Kidney tubule cell (primary cell): ENCODE measurements at places on chromosomes 3 and 15.
A peak's percentile ranks its signal among the peaks of the same experiment; 100 is the strongest.

DNA sequence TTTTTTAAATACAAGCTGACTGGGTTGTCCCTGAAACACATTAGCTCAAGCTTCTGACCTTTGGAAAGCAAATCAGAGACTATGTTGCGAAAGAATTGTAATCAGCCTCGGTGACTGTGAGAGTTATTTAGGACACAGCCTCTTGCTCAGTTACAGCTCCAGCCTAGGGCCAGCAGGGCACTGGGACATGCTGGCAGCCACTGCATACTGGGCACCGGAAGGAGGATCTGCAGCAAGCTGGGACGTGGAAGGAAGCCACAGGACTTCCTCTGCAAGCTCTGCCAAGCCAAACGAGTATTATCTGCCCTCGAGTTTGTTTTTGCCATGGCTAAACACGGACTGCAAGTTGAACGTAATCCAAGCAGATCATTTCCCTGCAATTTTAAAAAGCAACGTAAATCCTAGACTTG, 24.4 kb upstream of the COPG1 start:
- peak; percentile 73 for DNase-seq

- no peak for DNase-seq
Measured at GRCh38 chr15:81323559-81323943, 390 bp downstream of the STARD5 start.

DNA sequence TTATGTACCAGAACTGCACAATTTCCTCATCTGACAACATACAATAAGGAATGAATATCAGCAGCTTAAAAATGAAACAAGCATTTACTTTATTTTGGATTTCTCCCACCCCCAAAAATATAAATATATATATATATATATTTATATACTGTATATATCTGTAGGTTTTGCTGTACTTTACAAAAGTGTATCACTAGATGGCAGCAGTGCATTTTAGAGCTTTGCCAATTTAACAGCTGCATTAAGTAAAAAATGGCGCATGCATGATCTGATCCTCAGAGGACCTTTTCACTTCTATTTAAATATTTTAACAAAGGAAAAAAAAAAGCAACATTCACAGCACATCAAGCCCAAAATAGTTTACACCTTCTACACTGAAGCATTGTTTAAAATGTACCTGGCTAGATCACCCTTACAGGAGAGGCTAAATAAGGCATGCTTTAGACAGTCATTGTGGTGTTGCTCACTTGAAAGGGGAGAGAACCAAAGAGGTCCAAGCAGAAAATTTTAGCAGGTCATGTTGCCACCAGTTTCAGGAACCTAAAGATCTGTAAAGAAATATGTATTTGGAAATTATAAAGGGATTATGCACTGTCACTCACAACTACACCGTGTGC, 72.6 kb downstream of the NPTN start:
- DNase-seq = peak; percentile 59

DNA sequence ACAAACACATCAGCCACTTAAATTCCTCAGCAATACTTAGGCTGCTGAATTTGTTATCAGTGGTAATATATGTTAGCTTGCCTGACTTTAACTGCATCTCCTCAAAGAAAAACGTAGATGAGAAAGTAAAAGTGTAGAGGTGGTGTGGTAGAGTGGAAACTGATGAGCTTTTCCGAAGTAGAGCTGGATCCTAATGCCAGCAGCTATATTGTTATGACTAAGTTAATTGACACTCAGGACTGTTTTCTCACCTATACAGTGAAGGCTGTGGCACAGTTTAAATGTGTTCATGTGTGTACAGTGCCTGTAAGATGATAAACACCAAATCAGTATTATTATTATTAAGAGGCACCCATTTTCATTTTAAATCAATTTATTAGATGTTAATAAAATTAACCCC, 174.9 kb downstream of the TNIK start:
- DNase-seq = peak; percentile 33

DNA sequence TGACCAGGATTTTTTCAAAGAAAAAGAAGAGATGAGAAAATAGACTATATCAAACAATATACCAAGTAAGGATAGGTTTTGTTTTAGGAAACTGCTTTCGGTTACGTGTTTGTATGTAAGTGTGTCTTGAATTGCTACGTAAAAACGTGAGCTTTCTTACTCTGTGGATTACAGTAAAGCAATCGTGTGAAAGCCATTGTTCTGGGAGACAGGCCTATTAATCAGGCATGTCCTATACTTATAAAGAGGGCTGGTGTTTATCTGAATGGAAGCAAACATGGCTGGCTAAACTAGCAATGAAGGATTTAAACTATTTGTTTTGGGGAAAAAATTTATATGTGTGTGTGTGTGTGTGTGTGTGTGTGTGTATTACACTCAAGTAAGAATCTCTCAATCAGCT, 2.6 kb downstream of the EHHADH start:
- peak; percentile 18 for DNase-seq

DNA sequence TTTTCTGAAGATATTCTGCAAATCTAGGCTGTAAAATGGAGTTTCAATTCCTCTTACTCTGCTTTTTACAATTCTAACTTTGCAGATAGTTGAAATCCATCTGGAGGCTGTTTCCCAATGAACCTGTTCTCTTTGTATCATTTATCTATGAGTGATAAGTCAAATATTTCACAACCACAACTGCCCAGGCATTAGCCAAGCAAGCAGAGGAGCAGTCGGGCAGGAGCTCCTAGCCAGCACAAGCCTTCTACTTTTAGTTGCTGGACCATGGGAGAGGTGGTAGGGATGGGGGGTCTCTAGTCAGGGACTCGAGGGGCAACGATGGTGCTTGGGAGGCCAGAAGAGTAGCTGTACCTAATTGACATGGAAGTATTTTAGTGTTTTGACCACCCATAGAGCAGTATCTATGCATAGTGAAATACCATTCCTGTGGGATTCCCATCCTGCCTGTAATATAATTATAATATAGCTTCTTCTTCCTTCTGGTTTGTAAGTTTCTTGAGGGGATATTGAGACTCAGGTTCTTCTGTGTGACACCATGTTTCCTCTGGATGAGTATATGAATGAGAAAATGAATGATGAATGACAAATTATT, 353.5 kb upstream of the IL12A start:
- DNase-seq = peak; percentile 75

DNA sequence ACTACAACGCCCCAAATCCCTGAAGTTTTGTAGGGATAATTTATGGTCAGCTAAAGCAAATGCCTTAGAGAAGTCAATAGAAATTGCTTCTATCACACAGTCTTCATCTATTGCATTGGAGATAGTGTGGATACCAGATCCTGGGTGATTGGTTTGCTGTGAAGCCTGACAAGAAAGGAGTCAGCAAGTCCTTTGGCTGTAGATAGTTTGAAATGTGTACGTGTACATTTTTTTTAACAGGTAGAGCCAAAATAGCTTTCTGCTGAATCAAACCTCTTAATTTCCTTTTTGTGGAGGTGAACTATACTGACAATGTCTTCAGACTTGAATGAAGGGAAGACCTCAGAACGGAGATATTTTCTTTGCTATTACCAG, 312.3 kb downstream of the ZBBX start:
- peak; percentile 1 for DNase-seq

DNA sequence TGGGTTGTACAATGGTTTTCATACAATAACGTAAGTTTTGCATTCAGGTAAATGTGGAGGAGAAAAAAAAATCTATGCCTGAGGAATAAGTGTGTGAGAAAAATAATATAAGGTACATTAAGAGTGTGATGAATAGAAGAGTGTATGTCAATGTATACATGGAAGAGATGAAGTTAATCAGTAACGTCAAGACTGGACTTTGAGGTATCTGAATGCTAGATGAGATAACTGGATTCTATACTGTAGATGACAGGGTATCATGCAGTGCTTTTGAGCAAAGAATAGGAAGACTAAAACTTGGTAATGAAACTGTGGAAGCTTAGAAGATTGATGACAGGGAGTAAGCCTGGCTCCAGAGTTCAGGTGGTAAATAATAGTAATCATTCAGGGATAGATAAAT, 666.7 kb upstream of the SGO1 start:
- no peak for DNase-seq

DNA sequence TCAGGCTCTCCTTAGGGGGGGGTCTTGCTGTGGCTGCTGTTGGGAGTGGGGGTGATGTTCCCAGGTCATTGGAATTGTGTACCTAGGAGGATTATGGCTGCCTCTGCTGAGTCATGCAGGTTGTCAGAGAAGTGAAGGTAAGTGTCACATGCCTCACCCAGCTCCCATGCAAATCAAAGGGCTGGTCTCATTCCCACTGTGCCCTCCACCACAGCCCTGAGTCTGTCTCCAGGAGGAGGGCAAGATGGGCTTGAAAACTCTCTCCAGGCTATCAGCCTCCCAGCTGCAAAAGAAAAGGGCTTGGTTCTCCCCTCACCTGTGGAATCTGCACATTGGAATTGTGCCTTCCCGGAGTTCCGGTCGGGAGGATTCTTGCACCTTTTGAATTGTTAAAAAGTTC, 580.5 kb downstream of the NSUN3 start:
- DNase-seq = peak; percentile 17

DNA sequence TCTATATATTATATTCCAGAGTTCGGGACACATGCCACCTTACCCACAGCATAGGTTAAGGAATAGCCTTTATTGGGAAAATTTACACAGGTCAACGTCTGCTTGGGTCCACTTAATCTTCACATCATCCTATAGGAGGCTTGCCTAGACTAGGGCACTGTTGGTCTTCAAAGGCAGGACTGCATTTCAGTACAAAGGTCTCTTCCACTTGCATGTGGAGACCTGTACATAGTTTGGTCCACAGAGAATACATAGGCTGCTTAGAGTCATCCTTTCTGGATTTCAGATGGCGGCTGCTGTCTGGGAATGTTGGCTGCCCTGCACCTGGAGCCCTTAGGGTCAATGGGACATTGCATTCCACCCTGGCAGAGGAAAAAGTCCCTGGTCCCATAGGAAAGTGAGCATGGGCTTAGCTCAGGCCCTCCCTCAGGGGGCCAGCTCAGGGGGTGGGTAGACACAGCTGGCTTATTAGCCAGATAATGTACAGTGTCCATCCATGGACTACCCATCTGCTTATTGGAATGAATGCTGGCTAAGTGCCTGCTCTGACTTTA, 75.3 kb upstream of the TGFBR2 start:
- DNase-seq = no peak

DNA sequence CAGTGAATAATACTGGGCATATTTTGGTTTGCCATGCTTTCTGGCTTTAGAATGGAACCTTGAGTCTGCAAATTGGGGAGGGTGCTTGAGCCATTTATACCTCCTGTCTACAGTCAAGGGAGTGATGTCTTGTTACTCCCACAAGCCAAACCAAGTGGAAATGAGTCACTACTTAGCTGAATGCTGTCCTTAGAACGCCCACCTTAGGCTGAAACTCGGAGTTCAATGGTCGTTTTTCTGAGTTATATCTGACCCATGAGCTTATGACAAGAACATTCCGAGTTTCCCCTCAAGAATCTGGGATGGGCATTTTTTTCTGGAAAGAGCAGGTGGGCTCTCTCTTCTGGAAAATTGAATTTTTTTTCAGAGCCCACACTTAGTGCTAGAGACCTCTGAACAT, 17.4 kb upstream of the CLDN18 start:
- DNase-seq = no peak

DNA sequence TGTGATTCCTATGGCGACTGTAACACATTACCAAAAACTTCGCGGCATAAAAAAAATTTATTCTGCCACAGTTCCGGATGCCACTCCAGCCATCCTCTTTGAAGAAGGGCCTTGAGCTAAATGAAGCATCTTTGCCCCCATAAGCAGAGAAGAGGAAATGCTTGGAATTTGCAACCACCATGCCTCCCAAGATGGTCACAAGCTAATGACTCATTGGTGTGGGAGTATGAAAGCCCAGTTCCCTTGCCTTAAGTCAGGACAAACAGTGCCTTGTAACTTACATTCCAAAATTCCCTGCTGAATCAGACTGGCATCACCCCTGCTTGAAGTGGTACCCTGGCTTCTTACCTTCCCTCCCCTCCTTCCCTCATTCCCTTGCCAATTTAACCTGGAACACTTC, 1077.4 kb downstream of the EPHA3 start:
- peak; percentile 73 for DNase-seq

DNA sequence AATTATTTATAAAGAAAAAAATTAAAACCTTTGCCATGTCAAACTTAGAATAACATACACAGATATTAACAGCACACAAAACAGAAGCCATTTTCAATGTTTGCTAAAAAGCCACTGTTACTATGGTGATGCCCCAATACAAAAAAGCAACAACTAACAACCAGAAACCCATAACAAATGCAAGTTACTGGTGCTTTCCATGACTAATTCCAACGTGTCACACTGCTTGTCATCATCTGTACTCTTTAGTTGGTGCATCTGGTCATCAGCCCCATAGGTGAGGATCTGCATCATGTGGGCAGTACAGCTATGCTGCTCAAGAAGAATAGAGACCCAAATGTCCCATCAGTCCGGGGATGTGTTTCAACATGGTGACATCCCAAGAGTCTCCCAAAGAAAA, 52.8 kb downstream of the ATP8B4 start:
- DNase-seq = peak; percentile 46

DNA sequence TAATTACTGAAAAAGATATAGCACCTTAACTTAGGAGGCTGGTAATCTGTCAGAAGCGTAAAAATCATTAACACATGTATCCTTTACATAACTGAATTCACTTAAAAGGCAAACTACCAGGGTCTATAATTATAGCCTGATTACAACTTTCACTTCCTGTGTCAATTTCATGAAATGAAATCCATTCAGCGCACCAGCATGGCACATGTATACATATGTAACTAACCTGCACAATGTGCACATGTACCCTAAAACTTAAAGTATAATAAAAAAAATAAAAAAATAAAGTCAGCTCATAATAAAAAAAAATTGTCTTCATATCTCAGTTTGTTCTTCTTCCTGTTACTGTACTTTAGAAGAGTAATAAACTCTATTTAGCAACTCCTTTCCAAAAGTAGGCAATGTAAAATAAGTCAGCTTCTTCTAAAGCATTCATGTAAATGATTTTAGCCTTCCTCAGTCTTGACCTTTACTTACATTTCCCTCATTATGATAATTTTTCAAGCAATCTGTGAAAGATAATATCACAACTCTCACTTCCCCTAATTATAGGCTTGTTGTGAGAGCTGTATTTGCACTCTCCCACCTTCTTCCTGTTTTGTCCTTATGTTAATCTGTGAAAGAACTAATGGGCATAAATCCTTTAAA, 50.1 kb downstream of the KBTBD8 start:
- DNase-seq = no peak

GRCh38 chr3:125231895-125232294, 19.3 kb upstream of the SLC12A8 start:
- peak; percentile 46 for DNase-seq

GRCh38 chr15:41022487-41023090, 69.3 kb downstream of the CHAC1 start:
- DNase-seq = peak; percentile 40

DNA sequence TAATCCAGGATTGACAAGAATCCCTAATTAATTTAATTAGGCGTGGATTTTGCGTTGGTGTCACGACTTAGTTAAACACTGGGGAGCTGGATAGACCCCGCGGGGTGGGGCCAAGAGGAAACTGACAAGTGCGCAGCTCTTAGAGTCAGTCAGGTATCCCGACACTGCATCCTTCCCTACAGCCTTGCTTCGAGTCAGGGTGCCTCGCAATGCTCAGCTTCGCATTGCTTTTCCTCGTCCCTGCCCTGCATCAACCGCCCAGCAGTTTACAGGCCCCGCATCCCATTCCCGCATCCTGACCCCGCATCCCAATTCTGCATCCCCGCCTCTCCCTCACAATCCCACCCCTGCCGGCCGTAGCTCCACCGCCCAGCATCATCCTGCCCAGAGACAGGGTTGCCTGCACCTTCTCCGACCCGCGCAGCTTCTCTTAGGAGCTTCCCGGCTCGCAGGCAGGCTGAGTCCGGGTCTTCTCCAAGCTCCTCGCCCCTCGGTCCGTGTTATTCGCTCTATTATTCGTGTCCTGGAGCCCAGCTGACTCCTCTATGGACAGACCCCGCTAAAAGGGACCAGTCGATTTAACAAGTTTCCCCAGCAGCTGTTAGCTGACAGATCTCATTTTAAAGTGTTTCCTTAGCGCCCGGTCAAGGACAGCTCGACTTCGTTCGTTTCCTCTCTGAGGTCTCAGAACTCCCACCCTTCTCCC, 699 bp upstream of the SHOX2 start:
- no peak for DNase-seq
